ENCODE measurements at places on chromosomes 4 and X.

DNA sequence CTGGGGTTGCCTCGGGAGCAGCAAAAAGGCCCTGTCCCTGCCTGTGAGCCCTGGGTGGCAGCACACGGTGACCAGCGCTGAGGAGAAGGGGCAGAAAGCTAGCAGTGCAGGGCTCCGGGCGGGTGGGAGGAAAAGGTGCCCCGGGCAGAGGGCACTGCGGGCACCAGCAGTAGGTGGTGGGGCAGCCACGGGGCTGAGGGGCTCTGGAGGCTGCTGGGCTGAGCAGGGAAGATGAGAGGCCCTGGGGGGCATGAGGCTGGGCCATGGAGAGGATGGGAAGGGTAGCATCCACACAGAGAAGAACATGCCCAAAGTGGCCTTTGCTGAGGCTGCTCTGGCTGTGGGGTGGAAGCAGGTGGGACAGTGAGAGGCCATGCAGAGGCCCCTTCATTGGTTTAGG lies 67.5 kb upstream of the NKX1-1 start:
- DNase-seq = no peak

DNA sequence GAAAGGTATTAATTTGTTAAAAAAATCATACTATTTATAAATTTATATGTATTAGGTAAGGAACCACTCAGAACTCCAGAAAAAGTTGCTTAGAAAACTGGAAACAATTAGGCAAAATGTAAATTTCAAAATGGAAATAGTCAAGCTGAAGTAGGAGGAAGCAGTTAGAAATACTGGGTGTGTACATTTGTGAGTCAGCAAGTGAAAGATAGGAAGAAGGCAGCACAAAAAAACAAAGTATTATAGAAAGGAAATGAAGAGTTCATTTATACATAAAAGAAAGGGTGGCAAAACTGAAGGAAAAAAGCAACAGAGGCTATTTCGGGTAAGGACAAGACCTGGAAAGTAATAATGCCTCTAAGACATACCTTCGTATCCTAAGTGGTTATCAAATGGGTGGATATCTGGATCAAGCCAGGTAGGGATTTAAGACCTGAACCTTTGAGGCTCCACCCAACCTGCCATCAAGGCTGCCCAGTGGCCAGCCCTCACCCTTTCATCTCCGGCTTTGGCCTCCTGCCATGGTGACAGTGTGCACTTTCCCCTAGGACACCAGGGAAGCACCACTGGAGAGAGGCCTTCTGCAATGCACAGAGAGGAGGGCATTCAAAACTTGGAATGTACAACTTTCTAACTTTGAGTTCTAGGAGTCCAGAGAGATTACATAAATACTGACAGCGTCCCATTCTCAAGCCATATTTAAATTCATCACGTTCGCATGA lies at the start of gene LRRC66:
TSS of gene LRRC66 (minus strand) at position 428 of the 722 bp plus-strand sequence. CDS start 2,750 bp downstream, outside the sequence.
- no peak for DNase-seq

- DNase-seq = no peak
These were observed 121.6 kb upstream of the TRIM2 start for GRCh38 chr4:153082322-153083301.

DNA sequence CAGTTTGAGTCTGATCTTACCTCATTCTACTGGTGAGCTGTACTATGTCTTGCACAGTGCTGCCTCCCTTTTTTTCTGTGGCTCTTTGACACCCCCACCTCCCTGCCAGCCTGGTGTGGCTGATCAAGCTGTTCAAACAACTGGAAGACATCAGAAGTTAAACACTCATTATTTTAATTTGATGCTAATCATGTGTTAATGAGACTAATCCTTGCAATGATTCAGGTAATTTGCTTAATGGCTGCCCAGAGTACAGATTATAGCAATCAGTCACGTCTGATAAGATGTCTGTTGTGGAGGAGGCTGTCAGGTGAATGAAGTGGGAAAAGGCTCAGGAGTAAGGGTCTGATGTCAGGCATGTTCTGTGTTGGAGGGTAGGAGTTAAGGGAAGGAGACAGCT lies 87.4 kb upstream of the GK2 start:
- DNase-seq = no peak

DNA sequence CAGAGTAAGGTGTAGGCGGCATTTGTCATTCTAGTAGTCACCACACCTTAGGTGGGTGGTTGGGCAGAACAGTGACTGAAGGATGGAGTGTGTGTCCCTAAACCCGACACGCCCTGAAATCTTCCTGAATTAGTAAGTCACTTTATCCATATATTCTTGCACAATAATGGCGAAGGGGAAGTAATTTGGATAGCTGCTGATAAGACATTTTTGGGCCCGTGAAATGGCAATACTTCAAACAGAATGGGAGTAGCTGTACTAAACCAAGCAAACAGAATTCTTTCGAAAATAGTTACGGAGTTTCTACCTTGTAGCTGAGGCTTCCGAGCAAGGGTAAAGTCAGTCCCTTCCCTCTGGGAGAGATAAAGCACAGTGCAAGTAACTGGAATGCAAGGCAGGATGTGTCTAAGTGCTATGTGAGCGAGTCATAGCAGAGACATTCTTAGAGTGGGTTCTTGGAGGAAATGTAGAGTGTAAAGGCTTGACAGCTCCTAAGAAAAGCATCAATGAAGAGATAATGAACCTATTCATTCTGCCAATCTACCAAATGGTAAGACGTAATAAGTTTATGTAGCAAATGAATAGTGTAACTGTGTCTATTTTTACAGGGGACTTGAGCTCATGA lies 72.8 kb downstream of the CLCN5 start:
- no peak for DNase-seq

GRCh38 chr4:89511776-89512175 lies 204.2 kb upstream of the GPRIN3 start:
- DNase-seq = no peak

DNA sequence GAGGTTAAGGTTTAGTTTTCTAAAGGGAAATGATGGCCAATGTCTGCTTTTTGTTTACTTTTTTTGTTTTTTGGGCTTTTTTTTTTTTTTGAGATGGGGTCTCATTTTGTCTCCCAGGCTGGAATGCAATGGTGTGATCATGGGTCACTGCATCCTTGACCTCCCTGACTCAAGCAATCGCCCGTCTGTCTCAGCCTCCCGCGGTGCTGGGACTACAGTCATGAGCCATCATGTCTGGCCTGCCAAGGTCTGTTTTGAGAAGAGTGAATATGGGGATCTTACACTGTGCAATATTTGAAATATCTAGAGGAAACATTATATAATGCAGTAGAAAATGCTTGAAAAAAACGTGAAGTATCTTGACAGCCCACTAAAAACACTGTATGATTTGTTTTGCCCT lies 162.5 kb downstream of the GASK1B start:
- no peak for DNase-seq

GRCh38 chr4:150590631-150591030 lies 8.7 kb downstream of the MAB21L2 start:
- DNase-seq = no peak

DNA sequence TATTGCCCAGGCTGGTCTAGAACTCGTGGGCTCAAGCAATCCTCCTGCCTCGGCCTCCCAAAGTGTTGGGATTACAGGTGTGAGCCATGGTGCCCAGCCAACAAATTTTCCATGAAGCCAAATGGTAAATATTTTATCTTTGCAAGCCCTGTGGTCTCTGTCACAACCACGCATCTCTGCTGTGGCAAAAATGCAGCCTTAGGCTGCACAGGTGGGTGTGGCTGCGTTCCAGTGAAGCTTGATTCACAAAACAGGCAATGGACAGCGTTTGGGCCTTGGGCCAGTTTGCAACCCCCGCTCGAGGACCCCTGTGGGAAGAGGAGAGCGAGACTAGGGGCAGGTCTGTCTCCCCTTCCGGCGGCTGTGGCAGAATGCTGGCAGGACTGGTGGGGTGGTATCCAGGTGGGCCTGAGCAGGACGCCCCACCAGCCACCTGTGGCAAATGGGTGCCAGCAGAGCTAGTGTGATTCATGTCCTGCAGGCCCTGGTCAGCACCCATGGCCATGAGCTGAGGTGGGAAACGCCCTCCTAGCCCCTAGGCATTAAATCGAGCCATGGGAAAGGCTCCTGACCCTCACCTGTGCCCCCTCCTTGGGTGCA lies 19.7 kb downstream of the HTRA3 start:
- no peak for DNase-seq

DNA sequence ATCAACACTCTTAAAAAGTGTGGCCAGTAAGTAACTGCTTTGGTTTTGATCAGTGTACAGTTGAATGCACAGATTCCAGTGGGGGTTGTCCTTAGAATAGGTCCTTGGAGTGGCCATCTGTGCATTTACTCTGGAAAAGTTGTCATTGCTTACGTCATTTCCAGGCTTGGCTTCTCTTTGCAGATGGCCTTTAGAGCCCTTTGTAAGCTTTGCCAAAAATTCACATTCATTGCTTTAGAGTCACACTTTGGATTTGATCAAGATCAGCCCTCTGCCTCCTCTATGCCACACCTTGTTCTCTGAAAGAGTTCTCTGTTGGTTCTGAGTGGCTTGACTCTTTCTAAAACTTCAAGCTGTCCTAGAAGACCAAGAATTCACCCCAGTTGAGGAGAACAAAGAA lies 83.9 kb downstream of the MAMLD1 start:
- DNase-seq = no peak

- DNase-seq = no peak
These were observed 29.9 kb upstream of the UBE2NL start for GRCh38 chrX:143854006-143854405.

DNA sequence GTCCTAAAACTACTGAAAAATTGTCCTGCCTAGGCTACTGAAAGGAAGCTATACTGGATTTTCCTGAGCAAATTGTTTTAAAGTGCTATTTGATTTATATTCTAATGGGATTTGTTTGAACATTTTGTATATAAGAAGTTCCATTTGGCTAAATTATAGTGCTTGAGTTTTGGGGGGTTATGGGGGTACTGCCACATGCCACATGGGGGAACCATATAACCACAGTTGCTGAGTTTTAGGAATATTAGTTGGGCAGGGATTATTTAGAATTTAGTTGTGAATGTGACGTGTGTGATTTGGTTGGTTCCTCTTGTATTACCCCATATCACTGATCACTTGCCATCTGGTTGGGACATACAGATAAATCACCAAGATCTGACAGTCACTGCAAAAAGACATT lies 224.5 kb upstream of the TAPT1 start:
- no peak for DNase-seq
